CD4-positive, alpha-beta T cell treated with Interleukin-4 for 1 hour (primary cell): ENCODE measurements at places on chromosomes 6 and 20.
A peak's percentile ranks its signal among the peaks of the same experiment; 100 is the strongest.

DNA sequence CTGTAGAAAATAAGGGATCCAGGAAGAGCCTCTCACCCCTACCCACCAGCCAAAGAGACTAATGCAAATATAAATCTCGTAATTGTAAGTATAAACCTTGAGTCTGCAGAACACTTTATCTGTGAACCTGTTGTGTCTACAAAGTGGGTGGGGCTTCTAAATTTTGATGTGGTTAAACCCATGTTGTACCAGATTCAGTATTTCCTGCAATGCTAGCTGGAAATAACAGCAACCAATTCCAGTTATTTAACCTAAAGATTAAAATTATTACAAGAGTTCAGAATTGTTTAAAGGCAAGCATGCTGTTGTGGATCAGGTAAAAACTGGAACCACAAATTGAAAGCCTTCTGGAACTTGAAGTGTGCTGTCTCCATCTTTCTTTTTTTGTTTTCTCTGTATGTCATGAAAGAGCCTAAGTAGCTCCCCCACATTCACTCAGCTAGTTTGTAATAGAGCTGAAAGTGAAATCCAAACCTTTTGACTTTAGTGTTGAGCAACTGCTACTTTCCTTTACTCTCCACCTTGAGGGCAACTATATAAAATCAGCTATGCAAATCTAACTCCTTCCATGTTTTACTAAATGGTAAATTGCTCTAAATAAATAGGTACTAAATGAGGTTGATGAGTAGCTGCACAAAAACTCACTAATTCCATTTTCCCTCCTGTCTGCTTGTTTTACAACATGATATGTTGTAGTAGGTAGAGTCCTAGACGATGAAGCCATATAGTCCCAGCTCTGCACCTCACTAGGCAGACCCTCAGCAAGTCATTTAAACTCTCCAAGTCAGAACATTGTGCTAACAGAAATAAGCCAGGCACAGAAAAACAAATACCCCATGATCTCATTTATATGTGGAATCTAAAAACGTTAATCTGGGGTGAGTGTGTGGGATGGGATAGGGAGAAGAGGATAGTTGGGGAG lies 17.9 kb upstream of the THEMIS start:
- peak; percentile 72 for DNase-seq

DNA sequence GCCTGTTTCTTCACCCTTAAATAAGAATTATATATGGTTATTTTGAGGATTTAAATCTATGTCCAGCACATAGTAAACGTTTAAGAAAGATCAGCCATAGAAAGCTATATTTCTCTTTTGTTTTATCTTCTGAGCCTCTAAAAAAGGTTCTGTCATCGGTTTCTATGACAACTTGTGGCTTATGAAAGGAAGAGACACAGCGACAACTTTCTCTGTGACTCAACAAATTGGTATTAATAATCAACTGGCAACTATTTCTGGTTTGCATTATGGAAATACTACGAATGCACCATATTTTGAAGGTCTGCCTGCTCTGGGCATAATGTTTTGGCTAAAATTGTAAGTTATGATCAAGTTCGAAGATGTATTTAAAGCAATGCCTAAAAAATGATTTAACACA lies 751.0 kb downstream of the CD109 start:
- DNase-seq: no peak

- no peak for DNase-seq
Measured at GRCh38 chr6:154280521-154280920, 76.1 kb downstream of the IPCEF1 start.

DNA sequence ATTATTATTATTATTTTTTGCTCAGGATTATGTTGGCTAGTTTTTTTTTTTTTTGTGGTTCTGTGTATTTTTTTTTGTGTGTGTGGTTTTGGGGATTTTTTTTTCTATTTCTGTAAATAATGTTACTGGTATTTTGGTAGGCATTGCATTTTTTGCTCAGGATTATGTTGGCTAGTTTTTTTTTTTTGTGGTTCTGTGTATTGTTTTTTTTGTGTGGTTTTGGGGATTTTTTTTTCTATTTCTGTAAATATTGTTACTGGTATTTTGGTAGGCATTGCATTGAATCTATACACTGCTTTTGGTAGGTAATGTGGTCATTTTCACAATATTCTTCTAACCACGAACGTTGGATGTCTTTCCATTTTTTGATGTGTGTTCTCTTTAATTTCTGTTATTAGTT lies 17.4 kb downstream of the PHF3 start:
- no peak for DNase-seq

DNA sequence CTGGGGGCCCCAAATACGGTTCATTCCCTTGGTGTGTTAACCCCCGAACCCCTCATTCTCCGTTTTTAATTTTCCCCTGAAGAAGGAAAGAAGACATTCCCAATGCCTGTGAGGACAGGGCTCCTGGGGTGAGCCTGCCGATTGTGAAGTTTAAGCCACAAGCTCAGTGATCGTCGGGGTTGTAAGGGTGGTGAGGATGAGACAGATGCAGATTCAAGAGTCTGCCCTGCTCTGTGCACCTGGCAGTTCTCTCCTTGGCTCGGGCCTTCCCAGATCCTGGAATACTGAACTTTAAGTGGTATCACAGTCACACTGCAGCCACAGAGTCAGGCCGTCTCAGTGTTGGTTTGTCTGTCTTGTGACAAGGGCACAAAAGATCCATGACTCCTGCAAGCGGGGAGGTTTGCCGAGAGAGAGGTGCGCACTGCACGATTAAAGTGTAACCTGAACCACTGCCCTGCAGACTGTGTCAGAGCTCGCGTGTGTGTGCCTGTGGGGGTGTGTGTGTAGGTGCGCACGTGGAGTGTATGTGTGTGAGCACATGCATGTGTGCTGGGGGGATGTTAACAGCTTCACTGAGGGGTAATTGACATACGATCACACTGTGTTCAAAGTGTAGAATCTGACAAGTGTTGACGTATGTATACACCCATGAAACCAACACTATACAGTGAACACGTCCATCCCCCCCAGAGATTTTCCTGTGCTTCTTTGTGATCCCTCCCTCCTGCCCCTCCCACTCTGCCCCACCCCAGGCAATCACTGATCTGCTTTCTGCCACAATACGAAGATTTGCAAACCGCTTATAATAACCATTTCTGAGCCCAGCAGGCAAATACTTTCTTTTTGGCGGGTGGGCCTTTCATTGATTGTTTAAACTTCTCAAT lies 38.9 kb downstream of the RPP40 start:
- DNase-seq: no peak

DNA sequence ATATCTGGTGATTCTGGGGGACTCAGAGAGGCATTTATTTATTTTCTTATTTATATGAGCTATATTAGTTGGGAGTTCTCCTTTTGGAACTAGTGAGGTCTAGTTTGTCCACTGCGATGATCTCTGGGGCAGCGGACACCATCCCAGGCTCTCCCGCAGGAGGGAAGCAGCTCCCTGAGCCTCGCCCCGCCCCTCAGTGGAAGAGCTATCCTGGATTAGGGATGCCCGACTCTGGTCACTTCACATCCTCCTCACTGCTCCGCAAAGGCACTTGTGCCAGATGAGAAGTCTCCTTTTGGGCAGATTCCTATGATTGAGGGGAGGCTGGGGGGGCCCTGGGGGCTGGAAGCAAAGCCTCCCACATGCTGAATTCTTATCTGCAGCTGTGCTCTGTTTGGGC lies 3.6 kb upstream of the MAS1 start:
- DNase-seq: no peak

DNA sequence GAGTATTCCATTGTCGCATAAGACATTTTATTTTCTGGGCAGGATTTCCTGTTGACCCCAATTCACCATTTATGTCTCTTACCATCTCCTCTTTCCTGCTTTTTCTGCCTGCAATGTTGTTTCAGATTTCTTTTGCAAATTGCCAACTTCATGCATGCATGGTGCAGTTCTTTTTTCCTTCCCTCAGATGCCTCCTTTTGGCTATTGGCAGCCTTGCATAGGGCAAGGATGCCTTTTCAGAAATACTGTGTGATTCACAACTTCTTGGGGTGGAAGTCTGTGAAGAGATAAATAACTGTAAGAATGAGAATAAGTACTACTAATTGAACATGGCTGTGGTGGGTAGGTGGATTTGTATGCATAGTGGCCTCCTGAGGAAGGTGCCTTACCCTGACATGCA lies 116.7 kb downstream of the SOX4 start:
- DNase-seq: no peak

- DNase-seq: no peak
Measured at GRCh38 chr6:144820270-144820669, 535.1 kb downstream of the UTRN start.

- DNase-seq: no peak
Measured at GRCh38 chr20:1333462-1334369, 4.8 kb upstream of the SDCBP2 start.

- DNase-seq: no peak
Measured at GRCh38 chr6:20947977-20948376, 413.7 kb downstream of the CDKAL1 start.

GRCh38 chr6:149164199-149164750 lies 153.2 kb upstream of the TAB2 start:
- no peak for DNase-seq

GRCh38 chr6:56978530-56978929 lies 23.6 kb downstream of the BEND6 start:
- no peak for DNase-seq

- no peak for DNase-seq
Measured at GRCh38 chr20:50477239-50477872, 32.8 kb upstream of the PTPN1 start.

DNA sequence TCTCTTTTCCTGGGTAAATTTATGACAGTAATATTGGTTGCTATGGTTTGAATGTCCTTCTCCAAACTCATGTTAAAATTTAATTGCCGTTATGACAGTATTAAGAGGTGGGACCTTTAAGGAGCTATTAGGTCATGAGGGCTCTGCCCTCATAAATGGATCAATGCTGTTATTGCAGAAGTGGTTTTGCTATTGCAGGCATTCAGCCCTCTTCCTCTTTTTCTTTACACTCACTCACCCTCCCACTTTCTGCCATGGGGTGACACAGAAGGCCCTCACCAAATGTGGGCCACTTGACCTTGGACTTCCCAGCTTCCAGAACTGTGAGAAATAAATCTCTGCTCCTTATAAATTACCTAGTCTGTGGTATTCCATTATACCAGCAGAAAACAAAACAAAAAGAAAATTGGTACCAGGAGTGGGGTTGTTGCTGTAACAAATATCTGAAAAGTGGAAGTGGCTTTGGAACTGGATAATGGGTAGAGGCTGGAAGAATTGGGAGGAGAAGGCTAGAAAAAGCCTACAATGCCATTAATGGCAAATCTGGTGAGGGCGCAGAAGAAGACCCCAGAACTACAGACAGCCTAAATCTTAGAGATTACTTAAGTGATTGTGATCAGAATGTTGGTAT lies 24.8 kb upstream of the IGF2R start:
- no peak for DNase-seq

DNA sequence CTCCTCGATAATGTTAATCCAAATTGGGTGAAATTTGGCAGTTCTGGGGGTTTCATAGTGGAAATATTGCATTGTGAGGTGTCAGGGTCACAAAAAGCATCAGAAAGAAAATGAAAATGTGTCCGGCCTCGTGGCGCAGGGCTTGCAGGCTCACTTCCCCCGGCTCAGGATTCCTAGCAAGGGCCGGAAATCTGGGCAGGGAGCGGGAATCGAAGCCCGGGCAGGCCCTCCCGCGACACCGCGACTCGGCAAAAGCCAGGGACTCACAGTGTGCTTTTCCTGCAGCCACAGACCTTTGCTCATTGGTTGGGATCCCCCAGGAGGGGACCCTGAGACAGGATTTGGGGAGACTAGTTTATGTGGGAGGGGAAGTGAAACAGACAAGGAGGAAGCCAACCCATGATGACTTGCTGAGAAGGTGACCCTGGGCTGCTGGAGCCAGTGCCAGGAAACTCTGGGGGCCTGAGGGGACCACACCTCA lies 847 bp upstream of the CD93 start:
- DNase-seq: peak; percentile 57

- peak; percentile 45 for DNase-seq
Measured at GRCh38 chr6:147322299-147323162, 118.3 kb downstream of the STXBP5 start.

GRCh38 chr6:129195161-129195560 lies 312.2 kb downstream of the LAMA2 start:
- no peak for DNase-seq

DNA sequence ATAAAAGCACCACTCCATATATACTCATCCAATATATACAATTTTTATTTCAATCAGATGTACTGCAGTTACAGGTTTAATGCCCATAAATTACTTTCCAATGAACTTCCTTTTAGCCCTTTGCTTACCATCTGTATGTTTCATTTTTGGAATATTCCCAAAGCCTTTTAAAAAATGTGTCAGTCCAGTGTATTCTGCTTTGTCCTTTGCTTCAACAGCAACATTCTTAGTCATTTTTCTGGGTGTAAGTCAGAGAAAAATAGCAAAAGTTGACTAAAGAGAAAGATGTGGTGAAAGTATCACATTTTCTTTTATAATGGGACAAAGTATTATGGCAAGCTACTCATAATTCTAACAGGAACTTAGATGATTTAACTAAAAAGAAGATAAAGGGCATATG lies 15.2 kb downstream of the DSE start:
- DNase-seq: no peak

DNA sequence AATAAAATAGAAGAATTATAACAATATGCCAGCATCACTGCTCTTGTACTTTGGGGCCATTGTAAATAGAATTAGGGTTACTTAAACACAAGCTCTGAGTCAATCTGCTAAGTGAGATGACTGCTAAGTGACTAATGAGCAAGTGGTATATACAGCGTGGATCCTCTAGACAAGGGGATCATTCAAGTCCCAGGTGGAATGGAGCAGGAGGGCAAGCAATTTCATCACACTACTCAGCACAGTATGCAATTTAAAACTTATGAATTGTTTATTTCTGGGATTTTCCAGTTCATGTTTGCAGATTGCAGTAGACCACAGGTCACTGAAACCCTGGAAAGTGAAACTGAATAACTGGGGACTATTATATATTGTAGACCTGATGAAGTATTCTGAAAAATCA lies 235.3 kb downstream of the BTBD3 start:
- DNase-seq: no peak

- DNase-seq: no peak
Measured at GRCh38 chr20:14453259-14453658, 115.8 kb upstream of the FLRT3 start.

GRCh38 chr6:38877721-38878120 lies 162.6 kb downstream of the DNAH8 start:
- DNase-seq: no peak

GRCh38 chr20:51609251-51609650 lies 66.7 kb upstream of the NFATC2 start:
- DNase-seq: no peak

DNA sequence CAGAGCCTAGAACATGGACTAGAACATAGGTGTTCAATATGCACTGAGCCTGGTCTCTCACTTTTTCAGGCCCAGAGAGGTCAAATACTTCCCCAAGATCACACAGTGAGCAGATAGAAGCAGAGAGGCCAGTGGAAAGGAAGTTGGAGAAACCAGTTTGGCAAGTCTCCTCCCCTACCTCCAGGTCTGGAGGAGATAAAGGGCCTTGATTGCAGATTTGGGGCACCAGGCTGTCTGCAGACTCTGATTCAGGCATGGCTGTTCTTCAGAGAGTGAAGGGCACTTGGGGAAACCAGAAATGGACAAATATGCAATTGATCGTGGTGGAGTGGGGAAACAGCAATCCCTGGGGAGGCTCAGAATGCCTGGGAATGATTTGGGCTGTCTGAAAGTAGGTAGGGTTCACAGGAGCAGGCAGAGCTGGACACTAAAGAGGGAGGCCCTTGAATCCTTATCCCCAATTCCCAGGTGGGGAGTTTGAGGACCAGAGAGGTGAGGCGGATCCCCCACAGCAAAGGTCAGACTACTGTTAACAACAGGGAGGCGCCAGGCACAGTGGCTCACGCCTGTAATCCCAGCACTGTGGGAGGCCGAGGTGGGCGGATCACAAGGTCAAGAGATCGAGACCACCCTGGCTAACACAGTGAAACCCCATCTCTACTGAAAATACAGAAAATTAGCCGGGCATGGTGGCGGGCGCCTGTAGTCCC lies 2.3 kb downstream of the PEDS1 start:
- no peak for DNase-seq
